ACHN (cell line): ENCODE measurements at places on chromosomes 2 and 18.

GRCh38 chr2:203897544-203897943, 30.0 kb downstream of the CTLA4 start:
- DNase-seq = no peak

DNA sequence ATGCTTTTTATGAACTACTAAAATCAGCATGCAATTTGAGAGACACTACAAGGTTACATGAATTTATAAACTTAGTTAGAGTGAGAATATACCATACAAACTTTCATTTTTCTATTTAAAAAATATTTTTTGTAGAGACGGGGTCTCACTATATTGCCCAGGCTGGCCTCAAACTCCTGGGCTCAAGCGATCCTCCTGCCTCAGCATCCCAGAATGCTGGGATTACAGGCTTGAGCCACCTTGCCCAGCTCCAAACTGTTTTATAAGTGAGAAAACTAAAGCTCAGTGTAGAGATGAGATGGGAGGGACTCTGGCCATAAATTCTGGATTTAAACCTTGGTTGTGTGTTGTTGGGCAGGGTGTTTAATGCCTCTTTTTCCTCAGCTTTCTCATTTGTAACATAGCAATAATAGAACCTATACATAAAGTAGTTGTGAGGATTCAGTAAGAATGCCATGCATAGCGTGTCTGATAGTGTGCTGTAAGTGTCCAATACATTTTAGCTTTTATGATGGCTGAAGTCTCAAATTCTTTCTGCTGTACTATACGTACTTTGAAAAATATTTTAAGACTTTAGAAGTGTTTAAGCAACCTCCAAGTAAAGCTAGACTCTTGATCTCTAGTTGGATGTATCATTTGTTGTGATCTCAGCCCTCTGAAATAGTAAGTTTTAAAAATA, 9.7 kb downstream of the CAB39 start:
- DNase-seq = no peak

- DNase-seq = no peak
Observed at GRCh38 chr2:41873102-41874031, 174.5 kb upstream of the PKDCC start.

DNA sequence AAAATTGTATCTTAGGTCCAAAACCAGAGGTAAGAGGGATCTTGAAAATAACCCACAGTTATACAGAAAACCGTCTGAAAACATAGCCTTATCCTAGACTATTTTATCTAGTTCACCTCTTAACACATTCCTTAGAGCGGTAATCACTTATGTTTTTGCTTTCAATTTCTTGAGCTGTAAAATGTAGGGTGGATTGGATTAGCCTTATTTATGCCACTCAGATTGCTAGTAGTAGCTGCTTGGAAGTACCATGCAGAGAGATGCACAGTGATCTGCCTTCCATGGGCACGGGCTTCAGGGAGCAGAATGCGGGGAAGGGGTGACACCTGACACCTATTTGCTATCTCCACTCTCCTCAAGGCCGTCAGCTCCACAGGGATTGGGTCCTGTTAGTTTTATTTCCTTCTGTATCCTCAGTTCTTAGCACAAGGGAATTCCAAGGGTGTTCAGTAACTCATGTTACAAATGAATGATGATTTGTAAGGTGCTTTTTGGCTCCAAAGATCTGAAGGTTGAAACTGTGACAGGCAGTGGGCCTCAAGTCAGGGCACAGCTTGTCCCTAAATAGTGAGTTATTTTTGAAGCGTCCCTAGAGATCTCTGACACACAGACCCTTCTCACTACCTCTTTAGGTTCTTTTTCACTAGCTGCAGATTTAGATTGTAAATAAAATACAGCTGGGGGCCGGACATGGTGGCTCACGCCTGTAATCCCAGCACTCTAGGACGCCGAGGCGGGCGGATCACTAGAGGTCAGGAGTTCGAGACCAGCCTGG, 64.0 kb upstream of the PMAIP1 start:
- DNase-seq = no peak

GRCh38 chr2:96120991-96121390, 4.6 kb upstream of the ADRA2B start:
- DNase-seq = no peak

- DNase-seq = no peak
Observed at GRCh38 chr2:84846041-84846663, 34.7 kb downstream of the TRABD2A start.

GRCh38 chr2:111143843-111144198, 23.1 kb downstream of the BCL2L11 start:
- no peak for DNase-seq

DNA sequence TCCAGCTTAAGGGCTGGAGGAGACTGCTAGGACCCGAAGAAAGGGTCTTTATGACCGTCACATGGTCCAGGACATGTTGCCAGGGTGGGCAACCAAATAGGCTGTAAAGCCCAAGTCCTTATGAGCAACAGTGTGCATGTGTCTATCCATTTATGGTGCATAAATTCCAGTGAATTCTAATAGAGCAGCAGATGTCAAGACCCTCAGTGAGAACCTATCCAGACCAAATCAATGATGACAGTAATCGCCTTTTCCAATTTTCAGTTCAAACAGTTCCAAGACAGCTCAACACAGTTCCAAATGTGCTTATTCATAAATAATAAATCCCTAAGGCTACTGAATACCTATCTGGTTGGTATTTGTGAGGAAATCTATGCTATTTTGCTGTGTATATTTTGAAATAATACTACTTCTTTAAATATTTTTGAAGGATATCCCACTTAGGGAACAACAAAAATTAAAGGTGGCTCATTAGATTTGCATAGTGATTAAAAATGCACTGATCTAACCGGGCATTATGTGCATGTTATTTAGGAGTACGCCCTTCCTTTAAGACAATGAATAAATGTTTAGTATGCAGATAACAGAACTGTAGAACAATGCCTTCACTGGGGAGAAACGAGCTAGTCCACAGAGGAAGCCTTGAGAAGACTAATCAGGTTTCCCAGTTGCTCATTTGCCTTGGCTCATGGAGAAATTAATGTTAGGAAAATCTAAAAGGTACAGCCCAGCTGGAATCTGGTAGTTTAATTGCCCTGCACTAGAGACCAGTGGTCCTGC, 519.5 kb upstream of the CHAC2 start:
- DNase-seq = no peak

- no peak for DNase-seq
Observed at GRCh38 chr2:145431181-145431951, 911.4 kb upstream of the ZEB2 start.

GRCh38 chr18:13386891-13387801, 168.6 kb downstream of the LDLRAD4 start:
- no peak for DNase-seq

- no peak for DNase-seq
Observed at GRCh38 chr2:175518206-175518605, 336.7 kb upstream of the ATP5MC3 start.

DNA sequence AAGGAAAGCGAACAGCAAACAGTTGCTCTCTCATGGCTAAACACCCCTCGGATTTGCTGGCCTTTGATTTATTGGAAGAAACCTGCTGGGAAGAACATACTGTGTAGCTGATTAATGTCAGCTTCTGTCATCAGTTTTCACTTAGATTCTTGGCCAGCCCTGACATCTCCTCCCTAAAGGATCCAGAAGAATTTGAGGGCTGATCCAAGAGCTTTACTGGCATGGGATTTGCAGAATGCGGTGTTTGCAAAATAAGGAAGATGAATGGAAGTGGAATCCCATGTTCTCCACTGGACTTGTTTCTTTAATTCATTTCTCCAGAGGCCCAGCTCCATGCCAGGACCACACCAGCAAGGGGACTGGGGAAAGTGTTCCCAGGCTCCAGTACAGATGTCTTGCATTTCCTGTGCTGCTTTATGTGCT, 80.5 kb downstream of the RDH14 start:
- DNase-seq = no peak

DNA sequence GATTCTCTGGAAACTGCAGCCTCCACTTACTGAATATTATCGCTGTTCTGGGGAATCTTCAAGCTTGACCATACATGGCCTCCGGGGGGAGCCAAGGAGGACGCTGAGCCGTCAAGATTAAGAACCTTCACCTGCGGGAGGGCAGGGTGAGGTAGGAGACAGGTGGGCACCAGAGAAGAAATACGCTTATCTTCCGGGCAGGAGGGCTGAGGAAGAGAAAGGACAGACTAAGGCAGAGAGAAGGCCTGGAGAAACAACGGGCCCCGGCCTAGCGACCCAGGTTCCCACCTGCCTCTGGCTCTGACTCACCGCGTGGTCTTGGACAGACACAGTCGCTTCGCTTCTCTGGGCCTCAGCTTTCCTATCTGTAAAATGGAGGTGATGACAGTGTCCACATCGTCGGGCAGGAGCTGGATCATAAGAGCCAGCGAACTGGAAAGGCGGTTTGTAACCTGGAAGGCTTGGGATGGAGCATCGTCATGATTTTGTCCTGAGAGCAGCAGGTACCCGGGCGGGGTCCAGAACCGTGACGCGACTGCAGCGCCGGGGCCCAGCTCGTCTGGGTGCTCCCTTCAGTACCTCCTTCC, 659 bp downstream of the ZNF142 start:
- DNase-seq = peak; percentile 73

- peak; percentile 93 for DNase-seq
Observed at GRCh38 chr2:200405599-200406298, 99.3 kb downstream of the SPATS2L start.

DNA sequence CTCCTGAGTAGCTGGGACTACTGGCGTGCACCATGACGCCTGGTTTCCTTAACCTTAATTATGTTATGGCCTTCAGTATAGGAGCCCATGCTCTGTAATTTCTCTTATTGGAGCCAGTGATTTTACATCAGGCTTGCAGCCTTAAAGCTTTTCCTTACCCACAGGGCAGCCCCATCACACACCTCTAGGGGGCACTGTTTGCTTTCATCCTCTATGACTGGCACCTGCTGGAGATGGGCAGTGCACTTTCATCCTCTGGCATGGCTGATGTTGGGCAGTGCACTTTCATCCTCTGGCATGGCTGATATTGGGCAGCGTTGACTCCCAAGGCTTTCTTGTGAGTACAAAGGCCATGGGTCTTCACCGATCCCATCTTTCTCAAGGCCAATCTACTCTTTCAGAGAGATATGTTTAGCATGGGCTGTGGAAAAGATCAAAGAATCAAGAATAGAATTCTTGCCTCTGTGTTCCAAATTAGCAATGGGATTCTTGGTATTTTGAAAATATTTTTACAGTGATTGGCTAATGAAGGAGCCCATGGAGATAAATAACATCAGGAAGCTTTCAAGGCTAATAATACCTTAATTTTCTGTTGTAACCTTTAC, 80.7 kb upstream of the MEX3C start:
- peak; percentile 52 for DNase-seq

DNA sequence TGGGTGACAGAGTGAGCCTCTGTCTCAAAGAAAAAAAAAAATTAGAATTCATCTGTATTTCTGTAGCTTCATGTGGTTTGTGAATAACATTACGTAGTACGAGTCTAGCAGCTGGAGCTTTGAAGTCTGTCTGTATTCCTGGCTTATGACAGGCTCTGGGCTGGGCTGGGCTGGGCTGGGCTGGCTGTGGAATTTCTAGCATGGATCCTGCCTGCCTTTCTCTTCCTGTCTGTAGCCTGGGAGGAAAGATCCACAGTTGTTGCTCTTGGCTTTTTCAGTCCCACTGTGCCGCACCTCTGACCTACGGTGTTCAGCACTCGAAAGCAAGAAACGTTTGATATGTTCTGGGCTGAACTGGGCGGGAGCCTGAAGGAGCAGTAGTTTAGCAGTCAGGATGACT, 55.4 kb downstream of the BOLA3 start:
- no peak for DNase-seq

- no peak for DNase-seq
Observed at GRCh38 chr18:46283895-46284295, 179.7 kb downstream of the HAUS1 start.

DNA sequence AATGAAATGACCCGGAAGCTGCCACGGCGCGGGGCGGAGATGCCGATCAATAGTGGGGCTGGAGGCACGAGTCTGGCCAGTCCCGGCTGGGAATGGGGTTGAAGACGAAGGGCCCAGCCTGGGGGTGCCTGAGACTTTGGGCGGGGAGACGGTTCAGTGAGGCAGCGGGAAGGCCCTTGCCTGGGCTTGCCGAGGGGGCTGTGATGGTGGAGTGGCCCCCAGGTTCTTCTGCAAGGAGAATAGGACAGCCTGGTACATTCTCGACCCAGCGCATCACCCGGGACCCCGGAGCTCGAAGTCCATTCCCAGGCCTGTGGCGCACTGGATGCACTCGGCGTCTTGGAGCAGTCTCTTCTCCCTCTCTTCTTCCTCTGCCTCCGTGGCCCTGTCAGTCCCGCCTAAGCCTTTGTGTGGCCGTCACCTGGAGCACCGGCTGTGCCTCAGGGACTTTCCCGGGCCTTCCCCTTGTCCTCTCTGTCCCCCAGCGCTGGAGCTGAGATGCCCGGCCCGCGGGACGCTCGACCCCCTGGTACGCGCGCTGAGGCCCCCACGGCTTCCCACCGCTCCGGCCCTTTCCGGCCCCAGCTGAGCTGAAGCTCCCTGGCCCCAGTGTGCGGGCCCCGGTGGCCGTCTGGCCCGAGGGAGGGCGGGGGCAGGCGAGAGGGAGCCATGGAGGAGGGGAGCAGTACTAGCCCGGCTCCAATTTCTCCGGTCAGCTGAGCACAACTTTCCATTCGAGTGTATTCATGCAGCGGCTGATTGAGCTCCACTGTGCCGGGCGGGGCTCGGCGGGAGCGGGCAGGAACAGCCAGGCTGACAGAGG, 8.0 kb downstream of the SIX3 start:
- no peak for DNase-seq

- DNase-seq = no peak
Observed at GRCh38 chr2:215915441-215915840, 97.9 kb downstream of the MREG start.

DNA sequence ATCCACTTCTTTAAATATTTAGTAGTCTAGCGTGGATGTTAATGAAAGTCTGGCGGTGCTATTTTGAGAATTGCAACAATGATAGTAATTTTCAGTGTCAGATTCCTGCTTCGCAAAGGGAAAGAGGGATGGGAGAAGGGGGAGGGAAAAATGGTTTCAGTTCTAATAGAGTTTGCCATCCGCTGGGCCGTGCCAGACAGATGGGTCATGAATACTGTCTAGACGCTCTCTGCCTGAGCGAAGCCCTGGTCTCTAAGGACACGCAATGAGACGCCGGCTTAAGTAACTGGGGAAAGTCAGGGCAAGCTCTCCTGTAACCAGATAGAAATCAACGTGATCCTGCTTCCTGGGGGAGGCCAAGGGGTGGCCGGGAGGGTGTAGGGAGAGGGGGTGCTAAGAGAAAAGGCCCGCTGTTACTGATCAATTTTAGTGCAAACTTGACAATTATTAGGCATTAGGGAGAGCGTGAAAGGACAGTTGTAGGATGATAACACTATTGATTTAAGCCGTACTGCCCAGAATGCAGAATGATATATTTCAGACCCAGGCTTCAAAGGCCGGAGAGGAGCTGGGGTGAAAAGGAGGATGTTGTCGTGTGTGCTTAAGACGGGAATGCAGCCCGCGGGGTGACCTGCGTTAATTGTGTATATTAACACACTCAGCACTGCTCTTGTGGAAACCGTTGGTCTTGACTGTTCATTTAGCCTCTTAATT, 229.2 kb downstream of the LDLRAD4 start:
- no peak for DNase-seq

GRCh38 chr2:40416486-40416885, 35.4 kb downstream of the SLC8A1 start:
- no peak for DNase-seq

- DNase-seq = no peak
Observed at GRCh38 chr2:80830891-80831290, 526.3 kb upstream of the LRRTM1 start.
